ENCODE measurements at places on chromosomes 5 and 9.

- DNase-seq: no peak
Measured at GRCh38 chr9:5652821-5653220, 23.9 kb downstream of the RIC1 start.

DNA sequence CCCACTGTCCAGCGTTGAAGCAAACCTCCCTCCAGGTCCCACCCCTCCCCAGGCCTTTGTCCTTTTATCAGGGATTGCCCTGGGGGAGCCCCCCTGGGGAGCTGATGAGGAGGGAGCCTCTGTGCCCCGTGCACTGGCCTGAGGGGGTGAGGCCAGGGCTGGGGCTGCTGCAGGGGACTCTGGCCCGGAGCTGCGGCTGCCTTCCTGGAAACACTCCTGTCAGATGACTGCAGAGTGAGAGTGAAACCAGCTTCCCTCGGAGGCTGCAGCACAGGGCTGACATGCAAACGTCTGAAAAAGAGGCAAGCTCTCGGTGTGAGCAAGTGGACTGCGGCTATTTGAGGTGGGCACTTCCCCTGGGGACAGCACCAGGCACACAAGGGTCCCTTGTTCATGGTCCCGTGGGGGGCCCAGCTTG lies 4.6 kb upstream of the TRAF2 start:
- peak; percentile 15 for DNase-seq

DNA sequence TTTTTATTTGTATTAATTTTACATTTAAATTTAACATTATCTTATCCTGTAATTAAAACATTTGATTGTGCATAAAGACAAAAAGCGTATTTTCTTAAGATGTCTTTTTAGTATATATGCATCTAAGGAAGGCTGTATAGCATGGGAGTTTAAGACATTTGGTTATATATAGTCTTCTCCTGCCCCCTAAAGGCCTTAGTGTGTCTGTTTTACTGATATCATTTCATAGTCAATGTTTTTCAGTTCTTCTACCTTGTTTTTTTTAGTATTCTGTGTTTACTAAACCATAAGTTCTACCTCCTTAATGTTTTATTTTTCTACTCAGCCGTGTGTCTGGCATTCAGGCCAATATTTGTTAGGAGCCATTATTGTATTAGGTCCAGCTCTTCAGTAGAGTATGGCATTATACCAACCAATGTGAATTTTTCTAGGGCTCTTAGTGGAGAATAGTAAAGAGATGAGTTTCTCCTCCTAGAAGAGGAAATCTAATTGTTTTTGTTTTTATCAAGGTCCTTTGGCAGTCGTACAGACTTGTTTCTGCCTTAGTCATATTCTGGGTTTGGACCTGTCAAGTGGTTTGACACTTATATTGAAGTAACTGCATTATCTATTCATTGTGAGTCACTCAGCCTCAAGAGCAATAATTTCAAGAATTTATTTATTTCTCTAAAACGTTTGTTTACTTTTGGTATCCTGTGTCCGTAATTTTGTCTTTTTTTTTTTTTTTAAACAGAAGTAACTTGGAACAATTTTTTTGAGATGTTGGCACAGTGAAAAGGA lies 74.8 kb downstream of the SLF1 start:
- DNase-seq: no peak

- DNase-seq: peak; percentile 80
Measured at GRCh38 chr9:129550199-129550839, 70.6 kb downstream of the C9orf50 start.

DNA sequence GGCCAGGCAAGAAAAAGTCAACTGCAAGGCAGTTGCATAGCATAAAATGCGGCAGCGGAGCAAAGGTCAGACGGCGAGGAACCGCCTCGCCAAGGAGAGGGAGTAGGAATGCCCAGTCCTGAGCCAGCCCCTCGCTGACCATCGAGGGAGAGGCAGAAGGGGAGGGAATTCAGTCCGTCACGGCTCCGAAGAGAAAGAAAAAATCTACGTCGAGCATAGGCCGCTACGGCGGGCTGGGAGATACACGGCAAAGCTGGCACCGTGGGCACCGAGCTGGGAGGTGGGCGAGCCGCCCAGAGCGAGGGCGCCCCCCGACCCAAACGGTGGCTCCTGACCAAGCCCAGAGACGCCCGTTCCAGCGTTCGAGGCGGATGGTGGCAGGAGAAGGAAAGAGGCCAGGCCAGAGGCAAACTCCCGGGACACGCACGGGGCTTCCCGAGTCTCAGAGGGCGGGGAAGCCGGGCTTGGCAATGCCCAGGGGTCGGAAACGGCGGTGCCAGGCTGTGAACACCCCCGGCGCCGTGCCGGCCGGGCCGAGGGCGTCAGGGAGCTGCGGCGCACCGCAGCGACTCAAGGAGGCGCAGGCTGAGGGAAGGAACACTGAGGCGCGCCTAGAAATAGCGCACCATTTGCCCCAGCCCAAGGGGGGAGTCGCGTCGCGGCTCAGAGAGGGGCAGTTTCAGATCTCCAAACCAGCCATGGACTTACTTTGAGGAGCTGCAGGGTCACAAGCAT lies 518 bp downstream of the SPRY4 start:
- DNase-seq: peak; percentile 65

DNA sequence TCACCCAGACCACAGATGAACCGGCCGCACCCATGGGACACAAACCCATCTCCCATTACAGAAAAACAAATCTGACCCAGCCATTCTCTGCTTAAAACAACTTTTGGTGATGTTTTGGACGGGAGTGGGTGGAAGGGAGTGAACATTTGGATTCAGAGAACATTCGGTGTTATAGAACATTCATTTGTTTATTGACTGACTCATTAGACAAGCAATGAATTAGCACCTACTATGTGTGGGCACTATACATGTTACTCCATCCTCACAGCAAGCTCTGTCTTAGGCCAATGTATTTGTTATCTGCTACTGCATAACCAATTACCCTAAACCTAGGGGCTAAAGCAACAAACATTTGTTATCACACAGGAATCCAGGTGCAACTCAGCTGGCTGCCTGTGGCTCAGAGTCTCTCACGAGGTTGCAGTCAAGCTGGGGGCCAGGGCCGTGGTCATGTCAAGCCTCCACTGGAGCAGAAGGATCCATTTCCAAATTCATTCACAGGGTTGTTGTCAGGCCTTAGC lies 5.1 kb upstream of the ERGIC1 start:
- DNase-seq: no peak

DNA sequence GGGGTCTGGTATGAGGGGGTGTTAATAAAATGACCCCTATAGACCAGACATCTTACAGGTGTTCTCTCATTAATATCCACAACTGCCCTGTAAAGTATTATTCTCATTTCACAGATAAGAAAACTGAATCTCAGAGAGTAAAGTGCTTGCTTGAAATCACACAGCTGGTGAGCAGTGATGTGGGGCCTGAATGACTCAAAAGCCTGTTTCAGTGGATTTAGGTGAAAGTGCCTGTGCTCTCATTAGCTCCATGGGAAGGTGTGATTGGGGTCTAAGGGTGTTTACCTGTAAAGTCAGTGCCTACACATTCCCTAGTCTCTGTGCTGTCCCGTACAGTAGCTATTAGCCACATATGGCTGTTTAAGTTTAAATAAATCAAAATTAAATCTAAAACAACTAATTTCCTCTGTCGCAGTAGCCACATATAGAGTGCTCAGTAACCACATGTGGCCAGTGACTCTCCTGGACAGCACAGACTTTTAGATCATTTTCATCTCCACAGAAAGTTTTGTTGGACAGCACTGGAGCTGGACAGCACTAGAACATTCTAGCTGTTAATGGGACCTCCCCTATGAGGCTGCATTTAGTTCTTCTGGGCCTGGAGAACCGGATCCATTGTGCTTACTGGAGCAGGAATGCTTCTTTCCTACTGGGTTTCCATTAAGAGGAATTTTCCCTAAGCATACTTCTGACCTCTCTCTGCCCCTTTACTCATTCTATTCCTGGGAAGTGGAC lies 52.5 kb upstream of the SEMA6A start:
- DNase-seq: no peak

GRCh38 chr9:134268747-134269146 lies 57.5 kb upstream of the RXRA start:
- DNase-seq: no peak

DNA sequence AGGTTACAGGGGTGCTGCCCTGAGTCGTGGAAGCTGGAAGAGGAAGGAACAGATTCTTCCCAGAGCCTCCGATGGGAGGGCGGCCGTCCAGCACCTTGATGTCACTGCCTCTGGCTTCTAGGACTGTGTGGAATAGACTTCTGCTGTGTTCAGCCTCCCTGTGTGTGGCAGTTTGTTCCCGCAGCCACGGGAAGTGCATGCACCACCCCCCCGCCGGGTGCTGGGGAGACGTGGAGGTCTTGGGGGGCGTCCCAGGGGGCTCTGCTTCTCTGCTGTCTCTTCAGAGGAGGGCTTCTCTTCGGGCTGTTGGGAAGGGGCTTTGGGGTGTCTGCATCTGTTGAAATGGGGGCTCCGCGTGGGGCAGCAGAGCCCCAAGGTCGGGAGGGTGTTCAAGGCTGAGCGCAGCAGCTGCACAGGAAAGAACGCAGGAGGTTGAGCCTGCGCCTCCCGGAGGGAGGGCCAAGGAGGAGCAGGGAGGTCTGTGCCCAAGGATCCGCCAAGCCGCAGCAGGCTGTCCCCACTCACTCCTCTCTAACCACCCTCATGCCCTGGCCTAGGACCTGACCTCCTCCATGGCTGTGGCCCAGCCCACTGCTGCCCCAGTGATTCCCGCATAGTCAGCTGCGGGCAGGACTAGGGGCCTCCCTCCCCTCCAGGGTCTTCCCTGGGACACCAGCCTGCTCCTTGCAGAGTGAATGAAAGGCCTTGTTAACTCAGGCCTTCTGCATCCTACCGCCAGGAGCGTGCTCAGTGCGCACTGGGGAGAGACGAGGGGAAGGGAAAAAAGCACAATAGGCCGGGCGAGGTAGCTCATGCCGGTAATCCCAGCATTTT lies 45.0 kb downstream of the ROPN1L start:
- DNase-seq: no peak

Measured in D341Med (cell line).